Frontal cortex (tissue), 4 donors: ENCODE measurements at places on chromosomes 1 and 21. TPM values are rescaled to one million over a fixed set of nuclear protein-coding genes. Genes with fewer than 3 reads are reported as not detected.

DNA sequence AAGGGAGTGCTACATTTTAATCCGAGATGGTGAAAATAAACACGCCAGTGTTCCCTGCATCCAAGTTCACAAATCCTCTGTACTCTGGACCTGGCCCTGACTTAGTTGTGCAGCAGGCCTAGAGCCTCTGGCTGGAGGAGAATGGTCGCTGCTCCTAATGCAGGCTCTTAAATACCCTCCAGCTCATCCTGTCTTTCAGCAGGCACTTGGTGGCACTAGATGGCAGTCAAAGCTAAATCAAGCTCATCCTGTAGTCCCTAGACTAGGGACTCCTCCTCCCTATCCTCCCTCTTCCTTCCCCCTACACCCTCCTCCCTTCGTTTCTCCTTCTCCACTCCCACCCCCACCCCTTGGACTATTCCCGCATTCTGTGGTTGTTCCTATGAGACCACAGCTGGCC lies 41.6 kb upstream of the MTR start:
- peak; percentile 23 for DNase-seq

Gene KRTAP19-3
- not detected for total RNA-seq

DNA sequence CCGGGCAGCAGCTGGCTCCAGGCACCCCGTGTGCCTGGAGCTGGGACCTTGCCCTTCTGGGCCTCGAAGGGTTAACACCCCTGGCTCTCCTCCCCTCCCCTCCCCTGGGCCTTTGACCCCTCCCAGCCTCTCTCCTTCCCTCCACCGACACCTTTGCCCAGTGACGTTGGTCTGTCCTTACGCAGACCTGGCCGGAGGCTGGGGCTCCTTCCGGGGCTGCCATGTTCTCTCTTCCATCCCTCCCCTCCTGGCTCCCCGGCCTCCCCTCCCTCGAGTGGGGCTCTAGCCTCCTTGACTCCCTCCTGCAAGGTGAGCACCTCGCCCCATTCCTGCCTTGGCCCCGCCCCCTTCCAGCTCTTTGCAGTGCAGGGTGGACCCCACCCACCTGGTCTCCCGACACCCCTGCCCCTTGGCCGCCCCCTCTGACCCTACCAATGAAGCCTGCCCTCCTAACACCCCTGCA lies at the start of gene TMEM82:
Gene TMEM82 (plus strand): TSS at position 161 of the 463 bp plus-strand sequence. CDS start 61 bp downstream, at position 222.
- no peak for DNase-seq

DNA sequence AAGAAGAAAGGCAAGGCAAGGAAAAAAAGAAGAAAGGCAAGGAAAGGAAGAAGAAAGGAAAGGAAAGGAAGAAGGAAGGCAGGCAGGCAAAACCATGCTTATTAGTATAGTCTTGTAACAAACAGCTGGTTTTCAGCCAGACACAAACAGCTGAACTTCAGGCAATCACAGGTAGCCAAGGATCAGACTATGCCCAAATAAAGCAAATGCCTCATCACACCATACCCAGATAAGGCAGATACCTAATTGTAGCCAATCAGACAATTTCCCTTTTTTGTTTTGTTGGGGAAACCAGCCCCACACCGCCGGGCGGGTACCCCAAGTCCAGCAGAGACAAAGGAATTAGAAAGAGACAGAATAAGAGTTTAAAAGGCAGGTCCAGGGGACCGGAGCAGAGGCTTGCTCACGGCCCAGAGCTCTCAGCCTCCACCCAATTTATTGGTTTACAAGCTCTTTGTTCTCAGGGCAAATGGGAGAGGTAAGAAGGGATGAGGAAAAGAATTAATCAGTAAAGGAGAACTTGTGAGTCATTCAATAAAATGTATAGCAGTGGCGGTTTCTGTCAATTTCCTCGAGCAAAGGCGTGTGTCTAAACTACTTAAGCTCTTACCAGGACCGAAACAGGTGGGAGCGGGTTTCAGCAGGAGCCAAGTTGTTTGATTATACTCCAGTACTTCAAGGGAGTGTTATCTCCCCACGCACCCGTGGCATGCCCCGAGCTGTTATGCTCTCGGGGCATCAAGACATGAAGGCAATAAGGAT lies 886.8 kb downstream of the KCNT2 start:
- DNase-seq: no peak

- no peak for DNase-seq
These were observed 337.4 kb downstream of the SRGAP2C start for GRCh38 chr1:121522061-121522759.

Gene WNT4
- total RNA-seq: 3.3 TPM

Gene NR1I3
- total RNA-seq: not detected
